Muscle of arm (tissue), 14 donors: ENCODE measurements at places on chromosomes 12 and 14. TPM values are rescaled to one million over a fixed set of nuclear protein-coding genes. Genes with fewer than 3 reads are reported as not detected.

GRCh38 chr14:98984719-98985041, 287.3 kb downstream of the BCL11B start:
- no peak for DNase-seq

Gene HHIPL1
- polyA plus RNA-seq: 1.9 TPM

- peak; percentile 61 for DNase-seq
These were observed 215.5 kb downstream of the CRADD start for GRCh38 chr12:93892423-93893268.

GRCh38 chr12:9649532-9649940, 20.0 kb upstream of the CLEC2D start:
- DNase-seq: no peak

- DNase-seq: no peak
These were observed 20.4 kb downstream of the GPR65 start for GRCh38 chr14:88025313-88025712.

DNA sequence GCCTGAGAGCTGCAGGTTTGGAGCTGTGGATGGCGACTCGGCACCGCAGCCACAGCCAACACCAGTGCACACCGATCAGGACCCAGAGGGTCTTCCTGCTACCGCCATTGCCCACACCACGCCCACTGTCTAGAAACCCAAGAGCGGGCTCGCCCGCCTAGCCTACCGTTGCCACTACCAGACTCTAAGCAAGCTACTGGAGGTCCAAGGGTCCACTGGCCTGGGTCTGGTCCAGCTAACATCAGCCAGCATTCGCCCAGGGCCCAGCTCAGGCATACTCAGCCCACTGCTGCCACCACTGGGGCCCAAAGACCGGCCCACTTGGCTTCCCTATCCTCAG, 30.5 kb upstream of the MON2 start:
- DNase-seq: no peak

Gene CLEC4A
- polyA plus RNA-seq: 0.93 TPM

DNA sequence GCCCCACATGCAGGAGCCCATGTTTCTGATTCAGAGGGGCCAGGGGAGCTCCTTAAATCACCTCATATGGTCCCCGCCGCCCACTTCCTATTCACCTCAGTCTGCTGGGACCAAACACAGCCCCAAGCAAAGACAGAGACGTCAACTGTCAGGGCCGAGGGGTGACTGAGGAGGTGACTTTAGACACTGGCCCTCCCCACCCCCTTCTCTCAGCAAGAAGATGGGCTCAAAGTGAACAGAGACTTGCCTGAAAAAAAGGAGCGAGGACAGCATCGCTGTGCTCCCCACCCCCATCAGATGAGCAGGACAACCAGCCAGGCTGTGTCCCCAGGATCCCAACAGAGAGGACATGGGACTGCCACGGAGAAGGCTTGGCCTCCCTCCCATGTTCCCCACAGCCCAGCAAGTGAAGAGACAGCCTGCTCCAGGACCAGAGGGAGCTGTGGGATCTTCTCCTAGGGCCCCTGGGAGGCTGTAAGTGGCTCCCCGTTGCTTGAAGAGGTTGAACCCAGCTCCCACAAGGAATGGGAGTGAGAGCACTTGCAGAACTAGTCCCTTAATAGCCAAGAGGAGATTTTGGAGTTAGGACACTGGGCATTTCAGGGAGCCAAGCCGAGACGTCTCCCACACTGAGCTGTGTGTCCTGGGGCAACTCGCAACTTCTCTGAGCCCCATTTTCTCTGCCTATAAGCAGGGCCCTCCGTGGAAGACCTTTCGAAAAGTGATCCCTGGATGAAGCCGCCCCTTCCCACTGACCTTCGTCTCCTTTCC, 1.3 kb upstream of the KRT79 start:
- no peak for DNase-seq

GRCh38 chr12:30019366-30020140, 235.8 kb upstream of the TMTC1 start:
- peak; percentile 15 for DNase-seq

- DNase-seq: no peak
These were observed 6.5 kb downstream of the TPH2 start for GRCh38 chr12:71945121-71945520.

- peak; percentile 63 for DNase-seq
These were observed 73.7 kb downstream of the ANKS1B start for GRCh38 chr12:99911081-99911480.

Gene ENDOU
- polyA plus RNA-seq: 0.27 TPM

DNA sequence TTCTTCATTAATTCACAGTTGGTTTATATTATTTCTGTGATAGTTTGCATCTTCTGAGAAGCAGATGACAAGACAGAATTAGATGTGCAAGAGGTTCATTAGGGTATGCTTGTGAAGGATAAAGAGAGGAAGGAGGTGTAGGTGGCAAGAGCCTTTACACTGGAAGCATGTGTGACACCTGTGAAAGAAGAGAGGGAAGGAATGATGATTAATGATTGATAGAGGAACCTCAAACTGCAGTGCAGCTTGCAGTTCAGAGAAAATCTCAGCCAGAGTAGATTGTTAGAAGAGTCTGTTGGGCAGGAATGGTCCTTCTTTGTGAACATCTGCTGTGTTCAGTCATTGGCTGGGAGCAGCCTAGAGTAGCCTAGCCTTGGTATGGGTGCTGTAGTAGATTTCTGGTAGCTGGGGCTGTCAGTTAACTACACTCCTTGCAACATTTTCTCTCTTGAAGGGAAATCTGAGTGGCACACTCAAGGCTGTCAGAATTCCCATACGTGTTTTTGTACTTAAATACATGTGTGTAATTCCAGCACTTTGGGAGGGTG, 9.0 kb downstream of the RCOR1 start:
- no peak for DNase-seq

- no peak for DNase-seq
These were observed 16.0 kb upstream of the AQP2 start for GRCh38 chr12:49934505-49934904.

DNA sequence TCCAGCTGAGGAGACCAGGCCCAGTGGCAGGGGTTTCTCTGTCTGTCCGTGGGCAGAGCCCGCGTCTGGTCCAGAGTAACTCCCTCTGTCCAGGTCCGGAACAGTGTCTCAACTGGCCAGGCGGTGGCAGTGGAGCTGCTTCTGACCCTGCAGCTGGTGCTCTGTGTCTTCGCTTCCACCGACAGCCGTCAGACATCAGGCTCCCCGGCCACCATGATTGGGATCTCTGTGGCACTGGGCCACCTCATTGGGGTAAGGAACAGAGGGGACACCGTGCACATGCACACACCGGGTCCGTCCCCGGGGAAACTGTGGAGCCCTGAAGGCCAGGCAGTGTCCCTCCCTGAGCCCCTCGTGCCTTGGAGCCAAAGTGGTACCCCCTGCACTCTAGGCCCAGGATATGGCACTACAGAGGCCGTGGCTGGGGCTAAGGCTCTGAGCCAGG, 1.5 kb downstream of the AQP6 start:
- peak; percentile 66 for DNase-seq

GRCh38 chr12:6935371-6936193, 7.8 kb downstream of the ATN1 start:
- no peak for DNase-seq

Gene KERA
- 26.5 TPM for polyA plus RNA-seq

Gene SYT1
- 1.2 TPM for polyA plus RNA-seq

GRCh38 chr12:68784015-68784414, 24.0 kb upstream of the MDM2 start:
- DNase-seq: no peak
